ENCODE measurements at places on chromosomes 12 and 14. TPM values are rescaled to one million over a fixed set of nuclear protein-coding genes. Genes with fewer than 3 reads are reported as not detected.

CCDC38 gene
- total RNA-seq, result not detected

CAPZA3 gene
- total RNA-seq, result not detected

IL31 gene
- total RNA-seq, result not detected

PHLDA1 gene
- total RNA-seq, result 26.5 TPM

E2F7 gene
- total RNA-seq, result 7.3 TPM

SLC25A21 gene
- 0.74 TPM for total RNA-seq

SERPINA5 gene
- total RNA-seq, result 0.33 TPM

PZP gene
- total RNA-seq, result 2.4 TPM

SDR9C7 gene
- total RNA-seq, result not detected

SYNDIG1L gene
- not detected for total RNA-seq

B4GALNT3 gene
- total RNA-seq, result not detected

RAN gene
- total RNA-seq, result 1,243 TPM

TSHR gene
- total RNA-seq, result not detected

GUCY2C gene
- not detected for total RNA-seq

All from dermis blood vessel endothelial cell (primary cell).